ENCODE measurements at places on chromosomes 12 and 14.

DNA sequence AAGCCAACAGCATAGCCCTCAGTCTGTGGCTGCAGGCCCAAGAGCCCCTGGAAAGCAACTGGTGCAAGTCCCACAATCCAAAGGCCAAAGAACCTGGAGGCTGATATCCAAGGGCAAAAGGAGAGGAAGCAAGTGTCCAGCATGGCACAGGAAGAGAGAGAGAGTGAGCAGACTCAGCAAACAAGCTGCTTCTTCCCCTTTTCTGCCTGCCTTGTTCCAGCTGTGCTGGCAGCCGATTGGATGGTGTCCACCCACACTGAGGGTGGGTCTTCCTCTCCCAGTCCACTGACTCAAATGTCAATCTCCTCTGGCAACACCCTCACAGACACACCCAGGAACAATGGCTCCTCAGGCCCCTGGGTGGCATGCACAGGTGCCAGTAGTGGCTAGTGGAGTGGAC, 33.5 kb downstream of the SMCO2 start:
- no peak for DNase-seq

GRCh38 chr12:16300122-16300521, 22.6 kb upstream of the SLC15A5 start:
- DNase-seq = no peak

DNA sequence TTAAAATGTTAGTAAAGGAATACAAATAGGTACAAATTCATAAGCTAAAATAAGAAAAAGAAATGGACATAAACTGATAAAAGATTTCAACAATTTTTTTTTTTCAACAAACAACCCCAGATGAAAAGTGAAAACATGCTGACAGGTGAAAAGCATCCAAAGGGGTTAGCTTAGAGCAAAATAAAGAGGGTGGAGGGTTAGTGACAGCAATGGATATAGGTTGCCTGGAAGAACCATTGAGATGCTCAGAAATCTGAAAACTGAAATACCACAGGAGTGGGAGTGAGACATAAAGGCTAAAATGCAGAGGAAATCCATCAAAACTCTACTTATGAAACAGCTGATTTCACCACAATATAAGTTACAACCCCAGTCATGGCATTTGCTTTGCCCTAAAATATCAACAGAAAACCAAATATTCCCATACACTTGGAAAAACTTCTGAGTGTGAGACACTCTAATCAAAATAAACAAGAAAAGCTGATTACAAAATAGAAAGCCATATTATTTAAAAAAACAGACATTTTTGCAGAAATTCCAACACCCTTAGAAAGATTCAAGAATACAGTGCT, 136.3 kb upstream of the PLEKHG7 start:
- no peak for DNase-seq

GRCh38 chr14:56124327-56124726, 6.1 kb downstream of the PELI2 start:
- DNase-seq = no peak

DNA sequence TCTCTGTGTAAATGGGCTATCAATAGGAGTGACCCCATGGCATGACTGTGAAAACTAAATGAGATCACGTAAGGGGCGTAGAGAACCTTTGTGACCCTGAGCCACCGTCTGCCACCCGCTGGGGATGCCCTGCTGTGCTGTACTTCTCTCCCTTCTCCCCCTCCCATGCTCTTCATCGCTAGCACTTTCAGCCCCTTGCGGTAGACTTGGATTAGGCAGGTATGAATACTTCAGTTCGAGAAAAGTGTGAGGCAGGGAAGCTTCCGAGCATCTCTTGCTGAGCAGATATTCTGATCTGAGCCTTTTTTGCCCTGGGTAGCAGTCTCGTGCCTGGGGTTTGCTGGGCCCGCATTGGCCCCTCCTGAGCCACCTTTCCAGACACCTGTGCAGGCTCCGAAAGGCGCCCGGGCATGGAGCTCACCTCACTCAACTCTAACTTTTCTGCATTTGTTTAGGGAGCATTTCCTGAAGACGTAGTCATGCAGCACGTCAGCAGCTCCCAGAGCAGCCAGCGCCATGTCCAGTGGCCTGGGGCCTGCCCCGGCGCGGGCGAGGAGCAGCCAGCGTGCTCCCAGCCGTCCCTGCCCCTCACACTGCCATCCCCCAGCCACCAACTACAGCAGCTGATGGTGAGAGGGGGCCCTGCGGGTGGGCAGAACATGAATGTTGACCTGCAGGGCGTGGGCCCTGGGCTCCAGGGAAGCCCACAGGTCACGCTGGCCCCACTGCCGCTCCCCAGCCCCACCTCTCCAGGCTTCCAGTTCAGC, 40.4 kb downstream of the DDX51 start:
- no peak for DNase-seq

DNA sequence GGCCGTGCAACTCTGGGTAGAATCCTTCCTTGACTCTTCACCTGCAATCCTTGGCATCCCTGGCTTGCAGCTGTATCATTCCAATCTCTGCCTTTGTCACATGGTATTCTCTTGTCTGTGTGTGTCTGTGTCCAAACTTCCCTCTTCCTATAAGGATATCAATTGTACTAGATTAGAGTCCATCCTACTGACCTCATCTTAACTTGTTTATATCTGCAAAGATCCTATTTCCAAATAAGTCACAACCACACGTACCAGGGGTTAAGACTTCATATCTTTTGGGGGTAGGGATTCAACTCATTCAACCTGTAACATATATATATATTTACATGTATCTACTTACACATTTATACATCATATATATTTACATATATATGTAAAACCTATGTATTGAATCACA, 29.6 kb upstream of the RASSF3 start:
- DNase-seq = no peak

GRCh38 chr12:104951759-104952509, 6.2 kb downstream of the SLC41A2 start:
- no peak for DNase-seq

- no peak for DNase-seq
These were observed 34.6 kb upstream of the ANKRD9 start for GRCh38 chr14:102544046-102544746.

- no peak for DNase-seq
These were observed 22.5 kb downstream of the CABP1 start for GRCh38 chr12:120662879-120663278.

- DNase-seq = no peak
These were observed 54.4 kb upstream of the C12orf50 start for GRCh38 chr12:88083634-88084033.

- DNase-seq = no peak
These were observed 153.2 kb upstream of the BCL2L14 start for GRCh38 chr12:11917501-11917900.

DNA sequence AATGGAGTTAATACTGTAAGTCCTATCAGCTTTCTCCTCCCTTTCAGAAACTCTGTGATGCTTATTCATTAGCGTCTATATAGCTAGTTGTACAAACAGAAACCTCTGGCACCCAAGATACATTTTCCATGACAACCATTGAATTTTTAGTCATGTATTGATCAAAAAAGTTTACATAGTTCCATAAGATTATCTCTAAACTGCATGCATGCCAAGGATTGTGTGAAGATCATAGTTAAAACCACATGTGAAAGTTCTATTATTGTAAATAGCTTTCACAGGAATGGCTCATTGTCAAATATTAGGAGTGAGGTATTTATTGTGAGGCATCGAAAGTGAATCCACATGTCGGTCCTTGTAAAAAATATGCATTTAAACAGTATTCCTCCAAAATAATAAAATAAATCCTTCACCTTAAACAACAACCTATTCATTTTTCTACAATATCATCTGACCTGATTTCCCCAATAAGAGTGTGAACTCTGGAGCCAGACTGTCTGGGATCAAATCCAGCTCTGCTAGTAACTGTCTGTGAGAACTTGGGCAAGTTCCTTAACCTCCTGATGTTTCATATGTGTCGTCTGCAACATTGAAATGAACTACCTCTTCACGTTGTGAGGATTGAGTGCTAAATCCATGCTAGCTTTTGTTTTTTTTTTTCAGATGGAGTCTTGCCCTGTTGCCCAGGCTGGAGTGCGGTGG, 10.6 kb upstream of the CDKL1 start:
- DNase-seq = no peak

Data from coronary artery (tissue), 2 donors.